ENCODE measurements at places on chromosomes 16 and 17.

GRCh38 chr17:41977991-41978390, 11.4 kb downstream of the CNP start:
- no peak for DNase-seq

DNA sequence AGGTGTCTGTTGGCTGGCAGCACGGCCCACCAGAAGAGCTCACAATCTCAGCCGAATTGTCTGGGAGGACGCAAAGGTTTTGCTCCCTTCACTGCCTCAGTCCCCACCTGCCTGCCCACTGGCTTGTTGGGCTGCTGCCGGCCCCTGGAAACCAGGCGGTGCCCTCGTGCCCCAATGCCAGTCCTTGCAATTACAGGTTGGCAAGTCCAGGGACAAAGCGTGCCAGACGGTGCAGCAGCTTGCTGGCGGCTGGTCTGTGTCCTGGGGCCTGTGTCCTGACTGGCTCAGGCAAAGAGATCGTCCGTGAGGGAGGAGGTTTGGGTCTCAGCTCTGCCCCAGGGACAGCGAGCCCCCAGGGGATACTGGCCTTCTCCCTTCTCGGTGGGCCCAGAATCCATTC, 24.6 kb upstream of the SPNS2 start:
- DNase-seq: no peak

DNA sequence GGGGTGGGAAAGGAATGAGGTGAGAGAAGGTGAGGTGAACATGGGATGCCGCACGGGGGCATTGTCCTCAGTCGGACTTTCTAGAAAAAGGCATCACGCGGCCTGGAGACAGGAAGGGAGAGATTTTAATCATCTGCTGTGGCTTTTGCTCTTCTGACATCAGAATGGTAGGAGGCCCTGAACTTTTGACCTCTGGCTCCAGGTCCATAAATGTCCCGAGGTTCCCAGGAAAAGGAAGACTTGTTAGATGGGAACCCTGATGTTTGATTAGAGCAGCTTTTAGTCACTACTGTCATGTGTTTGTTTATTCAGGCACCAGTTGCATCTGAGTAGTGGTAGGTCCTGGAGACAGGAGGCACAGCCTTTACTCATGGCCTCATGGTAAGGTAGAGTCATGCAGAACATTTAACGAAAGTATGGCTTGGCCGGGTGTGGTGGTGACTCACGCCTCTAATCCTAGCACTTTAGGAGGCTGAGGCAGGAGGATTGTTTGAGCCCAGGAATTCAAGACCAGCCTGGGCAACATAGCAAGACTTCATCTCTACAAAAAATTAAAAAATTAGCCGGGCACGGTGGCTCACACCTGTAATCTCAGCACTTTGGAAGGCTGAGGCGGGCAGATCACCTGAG, 203.1 kb downstream of the MSI2 start:
- peak; percentile 50 for DNase-seq

DNA sequence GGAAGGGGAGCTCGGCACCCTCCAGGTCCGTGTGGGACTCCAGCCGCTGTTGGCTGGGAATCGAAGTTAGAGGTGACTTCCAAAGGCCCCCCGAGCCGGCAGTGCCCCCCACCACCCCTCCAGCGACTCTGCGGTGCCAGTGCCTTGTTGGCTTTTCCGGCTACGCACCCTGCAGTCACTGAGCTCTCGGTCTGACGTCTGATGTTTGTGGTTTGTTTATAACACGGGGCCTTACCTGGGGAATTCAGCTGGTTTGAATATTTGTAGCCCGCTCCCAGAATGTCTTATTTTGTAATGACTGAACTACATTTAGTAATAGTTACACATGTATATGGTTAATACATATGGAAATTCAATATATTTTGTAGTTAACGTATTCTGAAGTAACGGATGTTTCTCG, 7.1 kb upstream of the BAIAP3 start:
- no peak for DNase-seq

- DNase-seq: peak; percentile 46
Observed at GRCh38 chr16:3401719-3402397, 843 bp downstream of the ZNF174 start.

DNA sequence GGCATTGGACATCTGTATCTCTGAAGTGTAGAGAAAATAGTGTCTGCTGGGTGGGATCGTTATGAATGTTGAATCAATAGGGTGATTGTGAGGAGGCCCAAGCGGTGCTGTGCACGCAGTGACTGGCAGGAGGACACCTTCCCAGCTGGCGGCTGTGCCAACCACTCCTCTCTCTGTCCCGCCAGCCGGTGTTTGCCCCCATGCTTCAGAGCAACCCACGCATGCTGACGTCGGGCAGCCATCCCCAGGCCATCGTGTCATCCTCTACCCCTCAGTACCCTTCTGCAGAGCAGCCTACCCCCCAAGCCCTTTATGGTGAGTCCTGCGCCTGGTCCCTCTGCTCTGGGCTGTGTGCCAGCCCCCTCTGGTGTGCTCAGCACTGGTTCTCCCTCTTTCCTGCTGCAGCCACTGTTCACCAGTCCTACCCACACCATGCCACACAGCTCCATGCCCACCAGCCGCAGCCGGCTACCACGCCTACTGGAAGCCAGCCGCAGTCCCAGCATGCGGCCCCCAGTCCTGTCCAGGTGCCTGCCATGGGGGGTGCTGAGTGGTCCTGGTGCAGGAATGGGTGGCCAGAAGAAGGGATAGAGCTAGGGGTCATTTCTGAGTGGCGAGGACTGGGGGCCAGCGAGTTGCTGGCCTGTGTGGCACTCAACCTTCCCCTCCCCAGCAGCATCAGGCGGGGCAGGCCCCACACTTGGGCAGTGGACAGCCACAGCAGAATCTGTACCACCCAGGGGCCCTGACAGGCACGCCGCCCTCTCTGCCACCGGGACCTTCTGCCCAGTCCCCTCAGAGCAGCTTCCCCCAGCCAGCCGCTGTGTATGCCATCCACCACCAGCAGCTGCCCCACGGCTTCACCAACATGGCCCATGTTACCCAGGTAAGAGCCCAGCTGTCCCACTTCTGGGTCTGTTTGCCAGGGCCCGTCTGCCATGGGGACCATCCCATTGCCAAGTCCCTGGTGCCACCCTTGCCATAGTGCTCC, 11.0 kb downstream of the TUFM start:
- DNase-seq: no peak

GRCh38 chr17:67511012-67511411, 133.9 kb downstream of the PITPNC1 start:
- no peak for DNase-seq

GRCh38 chr17:80632046-80632581, 87.5 kb downstream of the RPTOR start:
- DNase-seq: no peak

GRCh38 chr16:28313587-28313986, 21.3 kb downstream of the SBK1 start:
- no peak for DNase-seq

DNA sequence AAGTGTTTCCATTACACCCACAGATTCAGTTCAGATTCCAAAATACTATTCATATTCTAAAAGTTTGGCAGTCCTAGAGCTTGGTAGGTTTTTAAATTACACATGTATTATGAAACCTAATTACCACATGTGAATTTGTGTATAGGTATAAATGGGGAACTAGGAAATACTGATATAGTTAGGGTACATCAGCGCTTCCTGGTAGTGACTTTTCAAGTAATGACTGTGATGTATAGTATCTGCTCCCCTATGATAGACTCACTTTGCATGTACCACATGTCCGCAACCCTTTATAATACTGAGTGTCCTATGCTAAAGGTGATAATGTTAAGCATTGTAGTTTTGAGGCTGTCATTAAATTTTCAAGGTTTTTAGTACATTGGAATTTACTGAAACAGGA, 22.9 kb downstream of the CDK12 start:
- peak; percentile 17 for DNase-seq

GRCh38 chr17:6641247-6641863, 495 bp downstream of the TXNDC17 start:
- no peak for DNase-seq

- peak; percentile 55 for DNase-seq
Observed at GRCh38 chr17:74212209-74212912, 1.0 kb upstream of the TTYH2 start.

- no peak for DNase-seq
Observed at GRCh38 chr17:71201639-71202038, 919.2 kb upstream of the SOX9 start.

- DNase-seq: no peak
Observed at GRCh38 chr16:80627108-80627507, 86.3 kb downstream of the DYNLRB2 start.

- peak; percentile 41 for DNase-seq
Observed at GRCh38 chr17:47423406-47424295, 99.9 kb downstream of the EFCAB13 start.

DNA sequence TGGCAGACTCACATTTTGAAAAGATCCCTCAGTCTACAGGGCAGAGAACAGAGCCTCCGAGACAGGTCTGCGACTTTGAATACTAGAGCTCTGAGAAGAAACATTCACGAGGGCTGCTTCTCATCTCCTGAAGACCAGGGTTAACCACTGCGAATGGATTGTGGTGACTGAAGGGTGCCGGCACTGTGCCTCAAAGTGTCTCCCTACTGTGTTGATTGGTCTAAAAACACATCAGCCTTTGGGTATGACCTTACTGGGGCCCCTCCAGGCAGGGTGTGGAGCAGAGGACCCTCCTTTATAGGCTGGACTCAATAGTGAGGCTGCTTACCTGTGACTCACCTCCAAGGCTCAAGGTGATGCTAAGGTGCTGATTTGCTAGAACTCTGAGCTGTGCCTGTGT, 2.6 kb upstream of the LGALS9 start:
- DNase-seq: no peak

GRCh38 chr16:27320261-27321012, 6.7 kb downstream of the IL4R start:
- no peak for DNase-seq

GRCh38 chr17:78475211-78475610, 96.8 kb downstream of the PGS1 start:
- DNase-seq: no peak

DNA sequence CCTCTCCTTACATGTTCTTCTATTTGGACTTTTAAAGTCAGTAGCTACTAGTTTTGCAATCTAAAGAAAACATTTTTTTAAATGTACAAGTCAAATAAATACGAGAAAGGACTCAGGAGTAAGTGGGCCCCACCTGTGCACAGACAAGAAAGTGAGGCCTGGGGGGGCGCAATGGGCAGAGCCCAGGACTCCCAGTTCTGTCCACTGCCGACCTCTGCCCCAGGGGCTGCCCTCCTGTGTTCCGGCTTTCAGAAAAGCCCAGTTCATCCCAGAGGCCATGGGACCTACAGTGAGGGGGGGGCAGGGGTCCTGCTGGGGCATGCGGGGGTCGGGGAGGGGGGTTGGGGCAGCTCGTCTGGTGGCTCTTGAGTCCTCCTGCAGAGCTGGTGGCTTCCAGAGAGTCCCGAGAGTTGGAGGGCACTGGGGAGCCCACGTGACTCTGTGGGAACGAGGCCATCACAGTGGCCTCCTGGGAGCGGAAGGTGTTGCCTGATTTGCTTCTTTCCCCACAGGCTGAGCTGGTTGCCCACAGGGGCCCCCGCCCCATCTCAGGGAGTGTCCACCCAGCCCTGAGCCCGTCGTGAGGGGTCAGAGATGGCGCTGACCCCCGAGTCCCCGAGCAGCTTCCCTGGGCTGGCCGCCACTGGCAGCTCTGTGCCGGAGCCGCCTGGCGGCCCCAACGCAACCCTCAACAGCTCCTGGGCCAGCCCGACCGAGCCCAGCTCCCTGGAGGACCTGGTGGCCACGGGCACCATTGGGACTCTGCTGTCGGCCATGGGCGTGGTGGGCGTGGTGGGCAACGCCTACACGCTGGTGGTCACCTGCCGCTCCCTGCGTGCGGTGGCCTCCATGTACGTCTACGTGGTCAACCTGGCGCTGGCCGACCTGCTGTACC, 2.4 kb downstream of the UTS2R start:
- no peak for DNase-seq

DNA sequence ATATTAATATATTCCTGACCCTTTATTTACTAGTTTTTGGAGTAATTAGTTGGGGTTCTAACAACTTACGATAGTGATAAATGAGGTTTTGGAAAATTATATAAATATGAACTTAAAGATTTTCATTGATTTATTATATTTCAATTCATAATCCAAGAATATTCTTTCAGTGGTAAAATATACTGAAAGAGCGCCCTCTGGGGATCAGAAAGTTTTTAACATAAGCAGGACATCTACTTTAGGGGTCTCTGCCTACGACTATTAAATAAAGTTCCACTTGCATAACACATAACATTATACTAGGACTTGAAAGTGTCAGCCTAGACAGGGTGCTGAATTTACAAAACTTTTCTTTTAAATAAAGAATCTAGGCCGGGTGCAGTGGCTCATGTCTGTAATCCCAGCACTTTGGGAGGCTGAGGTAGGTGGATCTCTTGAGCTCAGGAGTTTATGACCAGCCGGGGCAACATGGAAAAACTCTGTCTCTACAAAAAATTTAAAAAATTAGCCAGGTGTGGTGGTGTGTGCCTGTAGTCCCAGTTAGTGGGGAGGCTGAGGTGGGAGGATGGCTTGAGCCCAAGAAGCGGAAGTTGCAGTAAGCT, 15.6 kb downstream of the RFWD3 start:
- peak; percentile 51 for DNase-seq

- no peak for DNase-seq
Observed at GRCh38 chr16:76201385-76201784, 75.8 kb upstream of the CNTNAP4 start.

DNA sequence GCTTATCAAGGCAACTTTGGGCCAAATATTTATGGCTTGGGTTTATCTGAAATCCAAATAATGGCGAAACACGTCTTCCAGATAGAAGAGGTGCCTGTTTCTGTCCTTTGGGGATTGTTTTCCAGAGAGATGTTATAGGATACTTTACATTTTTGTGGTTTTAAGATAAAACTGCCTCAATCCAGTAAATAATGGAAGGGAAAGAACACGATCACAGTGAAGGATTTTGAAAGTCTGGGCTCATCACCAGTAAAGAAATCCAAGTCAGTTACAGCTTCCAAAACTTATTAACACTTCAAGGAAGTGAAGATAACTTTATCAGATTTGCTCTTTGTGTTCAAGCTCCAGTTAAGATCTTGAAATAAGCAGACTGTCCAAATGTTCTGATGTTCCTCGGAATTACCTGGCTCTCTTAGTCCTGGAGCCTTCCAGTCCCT, 30.1 kb downstream of the DNAH2 start:
- no peak for DNase-seq

GRCh38 chr16:75550211-75550662, 5.8 kb downstream of the TMEM231 start:
- DNase-seq: peak; percentile 64

GRCh38 chr17:72935984-72936383, 156.5 kb downstream of the SLC39A11 start:
- no peak for DNase-seq

- DNase-seq: no peak
Observed at GRCh38 chr17:76000755-76001521, at the start of gene CDK3. Gene CDK3, plus strand, starts transcription at chr17:76000855. Its CDS starts 571 bp downstream, at chr17:76001426.

DNA sequence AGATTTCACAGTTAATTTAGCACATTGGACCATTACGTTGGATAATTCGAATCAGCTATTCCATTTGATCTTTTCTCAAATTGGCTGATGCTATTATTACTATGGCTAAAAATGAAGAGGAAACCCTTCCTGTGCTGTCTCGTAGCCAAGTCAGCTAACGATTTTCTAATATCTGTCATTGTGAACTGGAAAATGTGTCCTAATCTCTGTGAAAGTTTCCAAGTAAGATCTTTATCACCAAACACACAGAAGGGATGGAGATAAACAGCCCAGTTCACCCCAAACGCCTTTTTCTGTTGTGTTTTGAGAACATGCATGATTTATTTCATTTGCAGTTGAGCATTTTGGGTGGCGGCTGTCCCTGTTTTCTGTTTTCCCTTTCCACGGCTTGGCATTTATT, 312.8 kb downstream of the FOXL1 start:
- DNase-seq: no peak

- no peak for DNase-seq
Observed at GRCh38 chr17:40895106-40895730, 10.2 kb upstream of the KRT20 start.

GRCh38 chr17:60747069-60747808, 69.6 kb downstream of the BCAS3 start:
- DNase-seq: no peak
